ENCODE measurements at places on chromosomes 6 and 20.

GRCh38 chr6:39411465-39411864, 89.0 kb upstream of the KCNK16 start:
- DNase-seq, result no peak

DNA sequence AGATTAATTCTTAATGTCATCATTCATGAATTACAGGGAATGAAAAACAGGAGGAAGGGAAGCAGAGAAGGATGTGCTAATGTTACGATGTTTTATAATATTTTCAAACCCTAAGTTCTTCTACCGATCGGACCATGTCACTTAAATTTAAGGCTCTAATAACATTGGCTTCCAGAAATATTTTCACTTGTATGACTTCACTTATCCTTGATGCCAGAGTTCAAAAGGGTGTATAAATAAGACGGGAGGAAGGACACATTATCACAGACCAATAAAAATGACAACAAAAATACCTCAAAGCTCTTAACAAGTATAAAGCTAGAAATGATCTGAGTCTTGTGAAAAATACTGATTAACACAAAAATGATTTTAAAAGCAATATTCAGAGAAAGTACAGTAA, 370.4 kb upstream of the CITED2 start:
- no peak for DNase-seq

DNA sequence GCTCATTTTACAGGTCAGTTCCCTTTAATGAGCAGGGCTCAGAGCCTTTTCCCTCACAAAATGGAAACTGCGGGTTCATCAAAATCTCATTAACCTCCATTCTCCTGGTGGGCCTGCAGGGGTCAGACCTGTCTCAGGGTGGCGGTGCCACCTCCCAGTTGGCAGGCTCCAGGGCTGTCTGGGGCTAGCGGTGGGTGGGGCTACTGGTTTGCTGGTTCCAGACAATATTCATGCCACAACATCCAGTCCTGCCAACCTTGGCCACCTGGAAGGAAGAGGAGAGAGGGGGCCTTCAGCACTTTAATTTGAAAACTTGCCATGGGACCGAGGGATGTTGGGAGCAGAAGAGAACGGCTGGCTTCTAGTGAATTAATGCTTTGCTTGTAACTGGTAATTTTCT, 41.9 kb upstream of the CTNNBL1 start:
- DNase-seq, result no peak

GRCh38 chr20:63400486-63401210, 39.5 kb upstream of the CHRNA4 start:
- no peak for DNase-seq

GRCh38 chr6:142744836-142745235, 200.1 kb downstream of the HIVEP2 start:
- no peak for DNase-seq

- DNase-seq, result no peak
Observed at GRCh38 chr6:149482545-149483333, 2.1 kb downstream of the ZC3H12D start.

DNA sequence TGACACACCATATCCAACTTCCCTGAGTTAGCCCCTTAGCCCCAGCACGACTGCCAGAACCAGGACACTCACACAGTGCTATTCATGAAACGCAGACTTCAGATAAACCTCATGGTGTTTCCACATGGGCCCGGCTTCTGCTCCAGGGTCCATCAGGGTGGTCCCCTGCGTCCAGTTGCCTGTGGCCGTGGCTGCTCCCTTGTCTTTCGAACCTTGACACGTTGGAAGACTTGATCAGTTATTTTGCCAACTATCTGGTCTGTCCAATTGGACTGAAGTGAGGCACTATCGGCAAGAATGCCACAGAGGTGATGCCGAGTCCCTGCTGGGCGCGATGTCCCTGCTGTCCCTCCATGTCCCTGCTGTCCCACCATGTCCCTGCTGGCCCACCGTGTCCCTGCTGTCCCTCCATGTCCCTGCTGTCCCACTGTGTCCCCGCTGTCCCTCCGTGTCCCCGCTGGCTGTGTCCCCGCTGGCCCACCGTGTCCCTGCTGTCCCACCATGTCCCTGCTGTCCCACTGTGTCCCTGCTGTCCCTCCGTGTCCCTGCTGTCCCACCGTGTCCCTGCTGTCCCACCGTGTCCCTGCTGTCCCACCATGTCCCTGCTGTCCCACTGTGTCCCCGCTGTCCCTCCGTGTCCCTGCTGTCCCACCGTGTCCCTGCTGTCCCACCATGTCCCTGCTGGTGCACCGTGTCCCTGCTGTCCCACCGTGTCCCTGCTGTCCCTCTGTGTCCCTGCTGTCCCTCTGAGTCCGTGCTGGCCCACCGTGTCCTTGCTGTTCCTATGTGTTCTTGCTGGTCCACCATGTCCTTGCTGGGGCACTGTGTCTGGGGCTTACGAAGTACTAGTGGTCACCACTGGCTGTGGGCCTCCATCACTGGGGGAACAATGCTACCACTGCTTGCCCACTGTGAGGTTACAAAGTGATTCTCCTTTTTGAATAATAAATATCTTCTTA, 251.4 kb downstream of the DLL1 start:
- DNase-seq, result no peak

DNA sequence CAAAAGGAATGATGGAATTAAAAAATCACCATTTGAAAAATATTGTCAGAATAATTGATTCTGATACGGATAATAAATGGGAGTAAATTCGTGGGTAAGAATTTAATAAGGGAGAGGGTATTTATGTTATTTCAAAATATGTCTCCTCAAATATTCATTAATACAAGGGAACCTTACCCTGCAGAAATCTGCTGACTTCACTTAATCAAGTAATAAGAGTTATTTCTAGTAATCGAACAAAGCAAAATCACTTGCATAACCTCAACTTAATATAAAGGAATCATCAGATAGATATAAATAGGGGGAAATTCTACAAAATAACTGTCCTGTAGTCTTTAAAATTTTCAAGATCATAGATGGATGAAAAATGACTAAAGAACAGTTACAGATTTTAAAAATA, 1164.7 kb upstream of the GJE1 start:
- DNase-seq, result no peak

GRCh38 chr6:147325557-147325956, 121.3 kb downstream of the STXBP5 start:
- no peak for DNase-seq

Data from SK-N-MC (cell line).